ENCODE measurements at places on chromosomes 5 and 9.

- DNase-seq = peak; percentile 69
Measured at GRCh38 chr5:55456216-55456895, 78.4 kb downstream of the PLPP1 start.

- DNase-seq = peak; percentile 45
Measured at GRCh38 chr5:74342948-74343682, 297.4 kb downstream of the ENC1 start.

GRCh38 chr9:124078641-124079040 is 67.1 kb downstream of the LHX2 start:
- peak; percentile 45 for DNase-seq

- DNase-seq = no peak
Measured at GRCh38 chr9:248278-248961, 33.8 kb downstream of the DOCK8 start.

DNA sequence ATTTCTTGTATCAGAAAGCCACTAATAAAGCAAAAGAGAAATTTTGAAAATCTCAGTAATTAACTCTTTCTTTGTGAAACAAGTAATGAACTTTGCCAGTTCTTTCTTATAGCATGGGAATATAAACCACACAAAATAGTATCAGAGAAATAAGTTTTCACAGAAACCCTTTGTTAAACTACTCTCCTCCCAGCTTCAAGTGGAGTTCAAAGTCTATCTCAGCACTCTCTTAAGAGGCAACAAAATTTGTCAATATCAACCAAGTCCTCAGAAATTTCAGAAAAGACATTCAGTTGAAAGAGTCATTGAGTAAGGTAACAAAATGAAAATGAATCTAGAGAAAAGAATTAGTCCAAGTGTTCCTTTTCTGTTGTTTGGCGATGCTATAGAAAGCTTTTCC is 89.3 kb downstream of the NTRK2 start:
- no peak for DNase-seq

GRCh38 chr5:22293147-22293546 is 560.0 kb downstream of the CDH12 start:
- DNase-seq = no peak

GRCh38 chr9:88915916-88916315 is 75.4 kb upstream of the S1PR3 start:
- DNase-seq = no peak

GRCh38 chr5:168886157-168886556 is 307.0 kb upstream of the PANK3 start:
- no peak for DNase-seq

- DNase-seq = peak; percentile 39
Measured at GRCh38 chr5:74934949-74935751, 69.0 kb upstream of the FAM169A start.

GRCh38 chr5:141945511-141946051 is 12.4 kb downstream of the PCDH12 start:
- no peak for DNase-seq

GRCh38 chr9:14418301-14418940 is 104.5 kb upstream of the NFIB start:
- no peak for DNase-seq

- DNase-seq = no peak
Measured at GRCh38 chr5:88396000-88396535, 127.4 kb upstream of the TMEM161B start.

DNA sequence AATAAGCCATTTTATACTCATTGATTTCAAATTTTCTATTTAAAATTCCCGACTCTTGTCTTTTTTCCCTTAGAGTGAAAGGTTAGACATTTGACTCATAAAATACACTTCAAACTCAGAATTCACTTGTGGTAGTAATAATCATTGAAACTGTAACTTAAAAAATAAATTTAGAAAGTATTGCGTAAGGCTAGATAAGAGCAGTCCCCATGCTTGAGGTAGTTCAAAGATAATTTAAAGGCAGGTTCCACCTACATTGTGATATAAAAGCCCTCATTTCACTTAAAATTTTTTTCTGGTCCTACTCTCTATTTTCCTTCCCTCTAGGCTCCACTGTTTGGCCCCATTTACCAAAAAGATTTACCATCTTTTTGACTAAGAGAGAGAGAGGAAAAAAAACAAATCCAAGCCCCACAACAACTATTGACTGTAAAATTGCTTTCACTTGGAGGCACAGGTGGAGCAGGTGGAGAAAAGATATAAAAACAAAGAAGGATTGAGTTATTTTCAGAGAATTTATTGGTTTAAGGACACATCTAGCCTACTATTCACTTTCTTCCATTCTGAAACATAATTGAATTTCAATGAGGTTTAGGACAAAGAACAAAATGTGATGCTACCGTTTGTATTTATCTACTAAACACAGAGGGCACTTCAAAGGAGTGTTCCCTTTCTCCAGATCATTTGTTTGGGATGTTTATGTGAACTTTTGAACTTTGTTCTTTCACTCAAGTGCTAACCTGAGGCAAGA is 61.0 kb downstream of the FBXO4 start:
- no peak for DNase-seq

DNA sequence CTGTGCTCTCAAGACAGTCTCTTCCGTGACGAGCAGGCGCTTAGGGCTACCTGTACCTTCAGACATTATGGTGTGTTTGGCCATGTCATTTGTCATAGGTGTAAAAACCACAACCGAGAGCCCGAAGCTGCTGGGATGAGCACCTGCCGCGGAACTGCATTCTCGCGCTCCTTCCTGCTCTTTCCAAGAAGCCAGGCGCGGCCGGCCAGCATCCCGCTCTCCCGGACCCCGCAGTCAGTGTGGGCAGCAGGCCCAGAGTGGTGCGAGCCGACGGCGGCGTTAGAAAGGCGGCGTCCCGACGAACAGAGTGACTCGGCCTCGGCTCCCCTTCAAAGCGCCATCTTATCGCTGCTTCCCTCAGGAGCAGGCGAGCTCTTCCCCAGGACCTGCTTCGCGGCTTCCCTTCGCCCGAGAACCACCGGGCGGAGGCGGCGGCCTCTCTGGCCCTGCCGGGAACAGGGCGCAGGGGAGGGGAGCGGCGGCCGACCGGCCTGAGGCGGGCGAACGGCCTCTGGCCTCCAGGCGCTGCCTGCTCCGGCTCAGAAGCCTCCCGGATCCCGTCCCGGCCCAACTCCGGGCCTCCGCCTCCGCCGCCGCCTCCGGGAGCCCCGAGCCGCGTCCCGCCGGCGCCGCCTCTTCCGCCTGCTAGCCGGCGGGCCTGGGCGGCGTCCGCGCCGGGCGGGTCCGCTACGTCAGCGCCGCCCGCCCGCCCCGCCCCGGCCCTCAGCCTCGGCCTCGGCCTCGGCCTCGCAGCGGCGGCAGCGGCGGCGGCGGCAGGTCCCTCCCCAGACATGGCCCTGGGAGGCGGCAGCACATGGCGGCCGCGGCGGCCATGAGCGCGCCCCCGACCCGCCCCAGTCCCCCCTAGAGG is at the start of gene FAM120A:
TSS of gene FAM120A (plus strand) at position 741 of the 871 bp plus-strand sequence. CDS start 231 bp downstream, outside the sequence.
- peak; percentile 43 for DNase-seq

DNA sequence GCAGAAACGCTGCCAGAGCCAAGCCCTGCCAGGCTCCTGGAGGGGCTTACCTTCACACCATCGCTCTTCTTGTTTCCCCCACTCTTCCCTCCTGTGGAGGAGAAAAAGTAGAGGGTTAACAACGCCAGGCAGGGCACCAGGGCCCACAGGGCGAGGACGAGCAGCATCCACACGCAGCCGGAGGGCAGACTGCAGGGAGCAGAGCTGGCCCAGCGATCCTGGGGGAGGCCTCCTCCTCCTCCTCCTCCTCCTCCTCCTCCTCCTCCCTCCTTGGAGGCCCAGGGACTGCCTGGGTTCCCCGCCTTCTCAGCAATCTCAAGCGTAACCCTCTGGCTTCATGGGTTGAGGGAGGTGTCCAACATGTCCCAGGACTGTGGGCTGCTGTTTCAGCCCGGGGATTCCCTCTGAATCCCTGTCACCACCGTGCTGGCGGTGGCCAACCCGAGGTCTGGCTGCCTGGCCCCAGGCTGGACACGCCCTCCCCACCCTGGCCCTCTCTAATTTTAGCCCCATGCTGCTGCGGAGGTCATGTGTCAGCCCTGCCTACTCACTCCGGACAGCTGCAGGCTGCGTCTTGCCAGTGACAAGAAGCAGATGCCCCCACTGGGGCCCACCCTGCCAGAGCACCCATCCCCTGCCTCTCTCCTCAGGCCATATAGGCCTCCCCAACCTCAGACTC is 44.3 kb downstream of the CAMK2A start:
- no peak for DNase-seq
